ENCODE measurements at places on chromosomes 1 and 21.

DNA sequence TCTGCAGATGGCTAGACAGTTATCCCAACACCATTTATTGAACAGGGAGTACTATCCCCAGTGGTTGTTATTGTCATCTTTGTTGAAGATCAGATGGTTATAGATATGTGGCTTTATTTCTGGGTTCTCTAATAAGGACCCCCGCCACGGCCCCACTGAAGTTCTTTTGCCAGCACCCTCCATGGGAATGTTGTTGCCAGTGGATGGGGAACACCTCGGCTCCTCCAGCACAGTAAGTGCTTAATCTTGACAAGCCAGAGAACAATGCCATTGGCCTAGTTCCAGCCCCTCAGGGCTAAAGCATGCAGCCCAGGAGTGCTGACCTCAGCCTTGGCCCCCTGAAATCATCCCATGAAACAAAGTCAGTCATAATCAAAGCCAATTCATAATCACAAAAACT, 337.6 kb downstream of the AGBL4 start:
- no peak for DNase-seq

DNA sequence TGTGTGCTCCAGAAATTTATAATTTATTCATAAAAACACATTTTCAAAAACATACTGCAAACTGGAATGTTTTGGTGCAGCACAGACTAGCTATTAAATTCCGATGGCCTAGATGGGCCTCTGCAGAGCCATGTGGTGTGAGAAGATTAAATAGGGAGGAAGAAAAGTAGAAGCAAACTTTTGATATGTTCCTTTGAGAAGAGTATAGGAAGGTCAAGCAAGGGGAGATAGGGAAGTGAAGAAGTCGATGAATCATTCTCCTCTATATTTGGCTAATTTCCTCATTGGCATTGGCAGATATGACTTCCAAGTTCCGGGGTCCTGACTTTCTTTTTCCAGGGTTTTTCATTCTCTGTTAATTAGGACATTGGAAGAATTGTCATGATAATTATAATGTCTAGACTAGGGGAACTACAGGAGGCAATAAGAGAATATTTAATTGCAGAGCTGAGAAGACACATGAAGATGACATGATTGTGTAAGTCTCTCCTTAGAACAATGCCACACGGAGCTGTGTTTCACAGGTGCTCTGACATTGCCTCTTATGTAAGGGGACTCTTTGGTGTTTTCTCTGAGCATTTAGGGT, 19.3 kb upstream of the ZNF326 start:
- no peak for DNase-seq

DNA sequence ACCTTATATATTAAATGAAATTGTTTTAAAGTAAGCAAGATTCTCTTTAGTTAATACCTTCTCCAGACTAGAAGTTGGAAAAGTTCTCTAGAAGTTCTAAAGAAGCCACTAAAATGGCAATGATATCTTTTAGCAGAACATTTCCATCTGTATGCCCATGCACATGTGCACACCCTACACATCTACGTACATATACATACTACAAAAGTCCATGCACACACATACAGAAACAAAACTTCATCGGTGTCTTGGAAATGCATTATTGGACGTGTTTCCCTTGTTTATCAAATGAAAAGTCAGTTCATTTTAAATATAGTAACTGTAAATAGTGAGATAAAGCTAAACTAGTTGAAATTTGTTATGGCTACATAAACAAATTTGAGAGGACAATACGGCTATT, 114.4 kb downstream of the KCNT2 start:
- no peak for DNase-seq

GRCh38 chr1:179925922-179926849, 28.4 kb upstream of the CEP350 start:
- no peak for DNase-seq

- no peak for DNase-seq
Measured at GRCh38 chr1:220367833-220368232, 95.6 kb upstream of the RAB3GAP2 start.

- no peak for DNase-seq
Measured at GRCh38 chr1:209433649-209434031, 149.9 kb upstream of the CAMK1G start.

GRCh38 chr1:56638248-56638647, 6.9 kb upstream of the PRKAA2 start:
- no peak for DNase-seq

DNA sequence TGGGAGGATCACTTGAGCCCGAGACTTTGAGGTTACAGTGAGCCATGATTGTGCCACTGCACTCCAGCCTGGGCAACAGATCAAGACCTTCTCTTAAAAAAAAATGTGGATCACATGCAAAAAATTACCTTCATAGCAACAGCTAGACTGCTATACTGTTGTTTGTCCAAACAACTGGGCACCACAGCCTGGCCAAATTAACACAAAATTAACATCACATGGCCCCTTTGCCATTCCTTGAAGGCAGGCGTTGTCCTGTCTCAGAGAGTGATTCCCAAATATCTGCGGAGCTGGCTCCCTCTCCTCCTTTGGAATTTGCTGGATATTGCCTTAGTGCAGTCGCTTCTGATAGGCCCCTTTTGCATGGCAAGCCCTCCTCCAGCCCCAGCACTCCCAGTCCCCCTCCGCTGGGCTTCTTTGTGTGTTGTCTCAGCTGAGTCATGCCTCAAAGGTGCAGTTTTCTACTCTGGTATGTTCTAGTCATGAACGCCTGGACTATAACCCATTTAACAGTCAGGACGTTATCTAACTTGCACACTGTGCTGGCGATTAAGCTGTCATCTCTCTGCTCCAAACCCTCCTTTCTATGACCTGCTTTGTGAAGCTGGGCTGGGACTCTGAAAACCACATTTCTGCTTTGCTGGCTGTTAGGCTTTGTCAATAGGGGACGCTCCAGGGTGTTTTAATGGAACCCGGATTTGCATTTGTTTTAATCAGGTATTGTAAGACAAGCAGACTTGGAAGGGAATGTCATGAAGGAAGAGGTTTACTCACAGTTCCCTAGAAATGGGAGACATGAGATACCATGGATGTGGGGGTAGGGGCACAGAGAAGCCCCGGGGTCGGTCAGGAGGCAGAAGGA, 20.1 kb upstream of the HPCAL4 start:
- DNase-seq = no peak

DNA sequence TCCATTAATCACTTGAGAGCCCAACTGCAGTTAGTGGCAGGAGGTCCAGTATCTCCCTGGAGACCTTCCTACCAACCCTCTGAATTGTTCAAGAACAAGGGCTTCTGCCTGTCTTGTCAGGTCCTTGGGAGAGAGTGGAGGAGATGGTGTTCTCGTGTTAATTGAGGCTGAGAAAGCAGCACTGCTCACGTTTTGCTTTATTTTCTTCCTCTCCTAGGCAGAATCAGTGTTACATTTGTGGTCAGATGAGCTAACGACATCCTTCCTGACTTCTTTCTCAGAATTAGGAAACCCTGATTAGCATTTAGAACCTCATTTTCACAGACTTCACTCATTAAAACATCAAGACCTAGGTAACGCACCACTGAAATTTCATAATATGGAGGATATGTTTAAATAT, 26.4 kb upstream of the LRIG2 start:
- DNase-seq = no peak

GRCh38 chr1:66933887-66934700, 9.3 kb downstream of the MIER1 start:
- no peak for DNase-seq

- no peak for DNase-seq
Measured at GRCh38 chr21:32819694-32820093, 48.1 kb upstream of the PAXBP1 start.

DNA sequence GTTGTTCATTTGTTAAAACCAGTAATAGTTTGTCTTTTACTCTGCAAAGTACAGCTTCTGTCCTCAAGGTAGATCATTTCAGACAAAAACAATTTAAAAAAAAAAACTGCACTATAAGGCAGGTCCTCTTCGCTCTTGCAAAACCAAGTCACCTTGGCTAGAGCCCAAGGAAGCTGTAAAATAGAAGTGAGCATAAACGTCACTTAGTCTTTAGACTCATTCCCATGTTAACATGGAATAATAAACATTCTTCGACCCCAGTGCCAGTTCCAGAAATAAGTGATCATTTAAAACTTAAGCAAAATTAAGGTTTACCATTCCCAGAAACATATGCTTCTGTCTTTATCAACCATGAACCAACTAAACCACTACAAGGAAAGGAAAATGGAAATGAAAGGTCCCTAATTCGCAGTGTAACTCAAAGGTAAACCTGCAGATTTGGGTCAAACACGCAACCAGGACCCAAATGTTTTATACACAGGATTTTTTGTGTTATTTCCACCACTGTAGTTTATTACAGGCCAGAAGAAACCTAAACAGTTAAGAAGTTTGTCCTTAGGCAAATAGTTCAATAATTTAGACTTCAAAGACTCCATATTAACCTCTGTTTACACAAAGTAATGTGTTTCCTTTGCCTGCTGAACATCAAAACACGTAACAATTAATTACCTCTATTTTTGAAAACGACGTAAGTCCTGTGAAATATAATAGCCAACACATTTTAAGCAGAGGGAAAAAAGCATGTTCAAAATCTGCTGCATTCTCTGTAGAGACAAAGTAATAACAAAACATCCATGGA, 54.6 kb downstream of the TGFBR3 start:
- no peak for DNase-seq

- DNase-seq = peak; percentile 32
Measured at GRCh38 chr1:206685334-206685768, 646 bp downstream of the MAPKAPK2 start.

DNA sequence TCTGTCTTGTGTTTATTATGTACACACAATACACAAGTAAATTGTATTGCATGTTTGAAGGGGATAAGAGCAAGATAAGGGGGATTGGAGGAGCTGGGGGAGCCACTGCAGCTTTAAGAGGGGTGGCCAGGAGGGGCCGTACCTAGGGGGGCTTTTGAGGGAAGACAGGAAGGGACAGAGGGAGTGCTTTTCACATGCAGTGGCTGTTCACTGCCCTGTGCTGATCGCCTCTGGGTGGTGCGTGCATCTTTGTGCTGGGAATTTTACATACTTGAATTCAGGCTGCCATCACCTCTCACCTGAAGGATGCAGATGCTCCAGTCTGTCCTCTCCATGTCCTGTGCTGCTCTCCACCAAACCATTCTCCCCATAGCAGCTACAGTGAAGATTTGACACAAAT, 179.5 kb downstream of the PTPRU start:
- no peak for DNase-seq
